Stimulated activated CD8-positive, alpha-beta memory T cell treated with anti-CD3 and anti-CD28 coated beads, Interleukin-4, amount 100 ng/mL, for 1 hour (primary cell): ENCODE measurements at places on chromosomes 11 and 22.

GRCh38 chr11:27313157-27313821, 49.7 kb downstream of the CCDC34 start:
- DNase-seq = no peak

- DNase-seq = no peak
These were observed 8.0 kb downstream of the IL10RA start for GRCh38 chr11:117993988-117994745.

- no peak for DNase-seq
These were observed 65.7 kb upstream of the NAV2 start for GRCh38 chr11:19646921-19647320.

DNA sequence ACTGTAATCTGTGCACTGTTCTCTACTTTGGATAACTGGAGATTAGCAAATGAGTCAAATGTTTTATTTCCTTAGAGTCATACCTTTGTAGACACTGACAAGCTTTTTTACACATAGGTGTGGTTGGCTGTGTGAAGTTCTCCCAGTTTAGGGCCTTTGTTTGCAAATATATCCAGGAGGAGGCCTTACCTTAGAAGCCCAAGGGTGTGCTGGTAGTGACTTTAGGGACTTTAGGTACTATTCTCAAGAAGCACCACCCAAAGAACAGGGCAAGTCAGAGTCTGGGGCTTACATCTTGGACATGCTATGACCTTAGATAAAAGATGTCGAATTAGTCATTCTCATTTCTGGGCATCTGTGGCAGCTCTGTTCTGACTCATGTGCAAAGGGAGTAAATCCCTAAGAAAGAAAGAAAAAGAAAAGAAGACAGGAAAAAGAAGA, 4.8 kb upstream of the FAR1 start:
- DNase-seq = no peak

DNA sequence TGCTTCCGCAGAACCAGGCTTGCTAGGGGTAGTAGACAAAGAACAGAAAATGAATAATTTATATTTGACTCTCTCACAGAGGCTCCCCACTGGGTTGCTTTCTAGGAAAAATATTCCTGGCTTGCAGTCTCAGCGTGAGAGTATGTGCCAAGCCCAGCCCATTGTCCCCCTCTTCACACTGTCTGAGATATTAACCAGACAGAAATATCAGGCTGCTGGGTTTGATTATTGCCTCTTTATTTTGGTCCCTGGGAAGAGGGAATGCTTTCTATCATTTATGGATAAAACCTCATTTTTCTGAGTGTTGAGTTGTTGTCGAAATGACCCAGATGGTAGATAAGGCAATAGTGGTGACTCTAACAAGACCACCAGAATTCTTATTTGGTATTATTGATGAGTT, 367.9 kb downstream of the METTL15 start:
- DNase-seq = no peak

DNA sequence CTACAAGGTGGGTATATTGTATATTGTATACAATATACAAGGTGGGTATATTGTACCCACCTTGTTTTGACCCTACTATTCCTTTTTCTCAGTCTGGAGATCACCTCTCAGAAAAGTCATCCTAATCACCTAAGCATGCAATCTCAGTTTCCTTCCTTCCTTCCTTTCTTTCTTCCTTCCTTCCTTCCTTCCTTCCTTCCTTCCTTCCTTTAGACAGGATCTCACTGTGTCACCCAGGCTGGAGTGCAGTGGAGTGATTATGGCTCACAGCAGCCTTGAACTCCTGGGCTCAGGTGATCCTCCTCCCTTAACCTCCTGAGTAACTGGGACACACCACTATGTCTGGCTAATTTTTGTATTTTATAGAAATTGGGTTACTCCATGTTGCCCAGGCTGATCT, 1.2 kb upstream of the KCNE3 start:
- DNase-seq = no peak

GRCh38 chr11:35288817-35289541, 130.4 kb downstream of the SLC1A2 start:
- DNase-seq = no peak

GRCh38 chr22:44664149-44664548, 37.9 kb upstream of the PRR5 start:
- DNase-seq = peak; percentile 37

- no peak for DNase-seq
These were observed 100.3 kb downstream of the SNX19 start for GRCh38 chr11:130815956-130816355.

- no peak for DNase-seq
These were observed 1.8 kb upstream of the EPS8L2 start for GRCh38 chr11:704228-704674.

DNA sequence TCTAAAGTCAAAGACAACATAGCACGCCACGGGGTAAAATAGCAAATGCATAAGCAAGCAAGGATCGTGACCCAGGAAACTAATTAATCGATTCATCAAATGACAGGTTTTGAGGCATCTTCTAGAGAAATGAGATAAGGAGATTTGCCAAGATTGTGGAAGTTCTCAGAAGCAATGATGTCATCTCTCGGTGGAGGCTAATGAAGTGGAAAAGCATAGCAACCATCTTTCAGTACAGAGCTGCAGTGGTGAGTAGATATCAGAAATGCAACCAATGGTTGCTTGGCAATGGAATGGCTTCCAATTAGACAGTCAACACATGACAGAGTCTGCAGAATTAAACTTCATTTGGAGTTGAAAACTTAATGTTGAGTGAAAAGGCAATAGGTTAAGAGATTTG, 116.0 kb downstream of the KIRREL3 start:
- DNase-seq = no peak

DNA sequence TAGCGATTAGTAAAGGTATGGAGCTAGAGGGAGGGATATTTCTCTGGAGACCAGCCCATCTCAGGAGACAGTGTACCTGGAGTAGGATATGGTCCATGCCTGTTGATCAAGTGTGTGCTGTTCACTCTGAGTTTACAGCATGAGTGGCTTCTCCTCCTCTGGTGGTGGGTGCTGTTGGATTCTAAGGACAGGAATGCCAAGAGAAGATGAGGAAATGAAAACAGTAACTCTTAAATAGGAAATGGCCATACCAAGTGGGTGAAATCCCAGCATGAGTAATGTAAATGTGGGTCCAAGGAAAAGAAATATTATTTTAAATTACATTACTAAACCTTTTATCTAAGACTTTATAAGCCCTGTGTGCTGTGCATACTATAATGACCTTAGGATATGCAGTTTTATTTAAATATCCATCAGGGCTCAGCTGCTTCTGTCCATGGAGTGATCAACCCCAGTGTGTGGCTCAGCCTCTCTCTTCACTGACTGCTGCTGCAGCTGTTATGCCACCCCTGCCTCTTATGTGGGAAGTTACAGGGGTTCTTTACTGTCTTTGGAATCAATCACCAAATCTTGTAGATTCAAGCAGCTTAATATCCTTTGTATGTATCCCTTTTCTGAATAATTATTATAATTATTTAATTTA, 54.3 kb downstream of the FAT3 start:
- no peak for DNase-seq
